ENCODE measurements at places on chromosomes 11 and 22.

- DNase-seq = no peak
Measured at GRCh38 chr11:120372296-120372695, 36.1 kb downstream of the ARHGEF12 start.

GRCh38 chr11:112566124-112566523 lies 305.5 kb upstream of the PLET1 start:
- DNase-seq = no peak

DNA sequence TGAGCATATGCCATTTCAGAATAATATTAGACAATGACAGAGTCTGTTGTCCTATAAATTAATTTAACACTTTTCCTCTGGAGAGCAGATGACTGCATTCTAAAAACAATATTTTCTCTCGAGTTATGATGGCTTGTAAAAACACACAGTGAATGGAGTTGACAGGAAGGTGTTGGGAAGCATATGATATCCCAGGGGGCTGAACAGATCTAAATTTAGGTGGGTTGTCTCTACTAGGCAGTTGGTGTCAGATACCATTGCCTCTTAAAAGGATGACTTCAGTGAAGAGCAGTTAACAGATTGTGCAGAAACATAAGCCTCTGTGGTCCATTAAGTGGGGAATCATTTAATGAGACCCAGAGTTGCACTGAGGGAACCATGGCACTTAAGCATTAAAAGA lies 30.7 kb downstream of the SVIP start:
- no peak for DNase-seq

DNA sequence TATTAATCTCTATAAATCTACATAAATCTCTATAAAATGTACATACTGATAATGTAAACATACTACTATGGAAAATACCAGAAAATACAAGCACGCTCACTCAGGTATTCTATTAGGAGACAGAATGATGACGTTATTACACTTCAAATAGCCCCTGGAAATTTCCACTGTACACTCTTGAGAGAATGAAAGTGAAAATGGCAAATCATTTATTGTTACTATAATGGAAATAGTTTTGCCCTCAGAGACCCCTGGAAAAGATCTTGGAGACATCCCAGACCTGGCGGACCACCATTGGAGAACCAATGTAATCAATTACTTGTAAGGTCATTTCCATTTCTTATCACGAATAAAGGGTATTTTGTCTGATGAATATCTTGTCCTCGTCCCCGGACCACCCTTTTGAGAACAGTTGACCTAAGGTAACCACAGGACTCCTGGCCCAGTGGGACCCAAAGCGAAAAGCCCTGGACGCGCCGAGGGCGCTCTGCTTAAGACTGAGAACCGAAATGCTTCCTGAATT lies 509 bp upstream of the PRRG4 start:
- DNase-seq = no peak

DNA sequence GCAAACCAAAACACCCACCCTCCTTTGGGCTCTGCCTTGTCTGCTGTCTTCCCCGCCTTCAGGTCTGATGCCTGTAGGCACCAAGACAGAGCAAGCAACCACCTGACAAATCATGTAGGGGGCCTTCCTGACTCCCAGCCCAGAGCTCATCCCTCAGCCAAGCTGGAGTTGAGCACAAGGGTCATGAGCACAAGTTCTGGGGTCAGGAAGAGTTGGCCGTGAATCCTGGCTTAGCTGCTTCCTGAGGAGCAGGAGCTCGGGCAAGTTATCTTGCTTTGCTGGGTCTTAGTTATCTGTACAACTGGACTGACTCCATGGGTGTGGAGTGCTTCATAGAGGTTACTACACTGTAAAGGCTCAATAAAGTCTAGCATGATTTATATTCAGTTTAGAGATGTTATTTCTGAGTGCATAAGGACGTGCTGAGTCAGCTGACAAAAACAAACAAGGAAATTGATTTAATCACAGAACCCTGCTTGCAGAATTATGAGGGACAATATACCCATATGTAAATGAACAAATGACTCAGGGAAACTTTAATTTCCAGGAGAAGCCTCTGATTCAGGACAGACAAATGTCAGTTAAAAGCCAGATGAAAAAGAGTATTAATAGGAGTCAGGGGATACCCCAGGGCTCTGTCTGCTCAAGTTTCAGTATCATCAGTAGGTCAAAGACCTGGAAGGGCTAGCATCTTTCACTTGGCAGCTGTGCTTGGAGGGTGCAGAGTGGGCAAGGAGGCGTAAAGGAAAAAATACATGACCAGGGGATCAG lies 15.0 kb upstream of the APOA1 start:
- no peak for DNase-seq

Data from stimulated activated CD4-positive, alpha-beta T cell treated with anti-CD3 and anti-CD28 coated beads, Interleukin-1b, Interleukin-23, amount 100 ng/mL, for 1 hour (primary cell).